H4 (cell line): ENCODE measurements at places on chromosomes 5 and 9. TPM values are rescaled to one million over a fixed set of nuclear protein-coding genes. Genes with fewer than 3 reads are reported as not detected.

- peak; percentile 31 for DNase-seq
Observed at GRCh38 chr5:110441035-110441434, 285.4 kb downstream of the TMEM232 start.

ZFP2 gene
- total RNA-seq = not detected in 2 replicates

- peak; percentile 77 for DNase-seq
Observed at GRCh38 chr9:83978992-83979811, 813 bp downstream of the HNRNPK start.

ARID3C gene
- 0.21 TPM in 1 of 2 replicates, not detected in the other for total RNA-seq

GRCh38 chr5:173163219-173163618 is 18.9 kb downstream of the BNIP1 start:
- no peak for DNase-seq

DNA sequence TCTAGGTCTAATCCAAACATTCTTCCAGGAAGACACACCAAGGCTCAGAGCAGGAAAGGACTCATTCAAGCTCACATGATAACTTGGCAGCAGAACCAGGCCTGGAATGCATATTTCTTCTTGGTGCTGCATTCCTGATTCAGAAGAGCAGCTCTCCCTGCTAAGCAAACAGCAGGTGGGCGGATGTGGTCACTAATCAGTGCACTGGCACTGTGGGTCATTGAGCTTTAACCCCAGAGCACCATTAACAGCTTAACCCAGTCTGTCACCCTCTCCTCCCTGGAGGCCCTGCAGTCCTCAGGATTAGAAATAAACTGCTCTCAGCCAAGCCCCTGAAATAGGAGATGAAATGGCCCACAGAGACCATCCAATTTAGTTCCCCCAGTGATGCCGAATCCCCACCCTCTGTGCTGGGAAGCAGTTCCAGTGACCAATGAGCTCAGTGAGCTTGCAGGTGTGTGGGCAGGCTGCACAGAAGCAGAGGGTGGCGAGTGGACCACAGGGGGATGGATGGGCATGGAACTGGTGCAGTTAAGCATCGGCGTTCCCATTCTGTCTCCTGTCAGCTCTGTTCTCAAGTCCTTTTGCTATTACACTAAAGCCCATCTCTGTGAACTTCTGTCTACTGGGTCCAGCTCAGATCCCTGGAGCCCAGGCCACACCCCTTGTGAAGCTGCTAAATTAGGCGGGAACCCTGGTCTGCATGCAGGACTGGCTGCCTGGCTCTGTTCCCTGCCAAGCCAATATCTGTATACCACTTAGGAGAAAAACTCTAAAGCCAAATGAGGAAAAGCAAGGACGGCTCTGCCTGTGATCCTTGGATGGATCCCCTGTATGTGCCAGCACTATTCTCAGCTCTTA is 16.6 kb upstream of the MEGF9 start:
- DNase-seq = peak; percentile 85

DNA sequence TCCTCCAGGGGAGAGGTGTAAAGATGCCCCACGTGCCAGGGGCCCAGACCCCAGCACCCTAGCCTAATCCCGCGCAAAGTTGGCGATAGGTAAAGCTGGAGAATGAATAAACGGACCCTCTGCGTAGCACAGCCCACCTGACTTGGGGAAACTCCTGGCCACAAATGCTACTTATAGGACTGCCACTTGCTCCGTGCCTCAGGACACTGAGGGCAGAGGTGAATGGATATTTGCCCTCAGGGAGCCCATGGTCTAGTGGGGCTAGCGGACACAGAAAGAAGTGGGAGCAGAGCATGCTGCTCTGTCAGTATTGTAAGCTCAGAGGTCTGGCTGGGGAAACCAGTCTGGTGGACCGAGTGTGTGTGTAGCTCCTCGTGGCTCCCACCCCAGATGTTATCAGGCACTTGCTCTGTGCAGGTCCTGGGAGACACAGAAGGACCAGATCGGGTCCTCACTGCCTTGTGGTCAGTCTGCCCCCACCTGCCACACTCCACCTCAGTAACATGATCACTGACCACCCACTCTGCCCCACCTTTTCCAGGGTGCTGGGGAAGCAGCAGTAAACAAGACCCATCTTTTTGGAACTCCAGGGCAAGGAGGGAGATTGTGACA is 841 bp downstream of the GRK6 start:
- no peak for DNase-seq

DNA sequence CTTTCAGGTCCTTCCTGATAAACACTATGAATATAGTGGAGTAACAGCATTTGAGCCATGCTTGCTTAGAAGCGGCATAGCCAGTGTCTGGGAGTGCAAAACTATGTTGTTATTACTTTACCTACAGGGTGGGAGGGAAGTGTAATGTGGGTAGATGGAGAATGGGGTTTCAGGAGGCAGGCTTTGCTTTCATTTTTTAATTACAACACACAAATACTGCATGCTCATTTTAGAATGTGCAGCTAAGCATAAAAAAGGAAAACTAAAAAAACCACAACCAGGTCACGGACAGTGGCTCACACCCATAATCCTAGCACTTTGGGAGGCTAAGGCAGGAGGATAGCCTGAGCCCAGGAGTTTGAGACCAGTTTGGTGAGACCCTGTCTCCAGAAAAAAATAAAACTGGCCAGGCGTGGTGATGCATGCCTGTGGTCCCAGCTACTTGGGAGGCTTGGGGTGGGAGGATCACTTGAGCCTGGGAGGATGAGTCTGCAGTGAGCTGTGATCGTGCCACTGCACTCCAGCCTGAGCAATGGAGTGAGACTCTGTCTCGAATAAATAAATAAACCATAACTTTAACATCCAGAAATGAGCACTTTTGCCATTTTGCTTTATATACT is 20.2 kb downstream of the HAVCR1 start:
- DNase-seq = no peak

- peak; percentile 85 for DNase-seq
Observed at GRCh38 chr9:73143711-73144328, 7.8 kb upstream of the ANXA1 start.

GRCh38 chr9:134962065-134962972 is 44.6 kb upstream of the FCN1 start:
- DNase-seq = peak; percentile 43

DNA sequence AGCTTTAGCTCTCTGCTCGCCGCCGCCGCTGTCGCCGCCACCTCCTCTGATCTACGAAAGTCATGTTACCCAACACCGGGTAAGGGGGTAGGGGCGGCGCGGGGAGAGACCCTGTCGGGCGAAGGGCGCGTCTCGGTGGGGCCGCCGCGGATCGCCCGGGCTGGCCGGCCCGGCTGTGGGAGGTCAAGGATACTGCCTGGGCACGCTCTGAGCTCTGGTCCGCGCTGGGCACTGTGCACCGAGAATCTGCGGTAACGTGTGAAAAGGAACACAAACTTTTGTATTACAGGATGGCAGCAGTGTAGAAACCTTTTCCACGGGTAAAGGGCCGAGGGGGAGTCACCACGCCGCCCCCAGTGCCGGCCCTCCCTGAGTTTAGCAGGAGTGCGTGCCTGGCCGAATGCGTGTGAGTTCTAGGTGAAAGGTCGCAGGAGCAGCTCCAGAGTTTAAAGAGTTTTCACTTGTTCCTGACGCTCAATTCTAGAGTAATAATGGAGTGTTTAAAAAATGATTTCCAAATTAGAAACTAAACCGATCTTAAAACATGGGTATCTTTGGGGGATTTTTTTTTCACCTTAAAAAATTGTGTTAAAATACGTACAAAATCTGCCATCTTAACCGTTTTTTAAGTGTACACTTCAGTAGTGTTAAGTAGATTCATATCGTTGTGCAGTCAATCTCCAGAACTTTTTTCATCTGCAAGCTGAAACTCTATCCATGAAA is at the start of gene HSDL2:
Gene HSDL2 (plus strand): TSS at position 7 of the 723 bp plus-strand sequence. CDS start 56 bp downstream, at position 63.
- peak; percentile 23 for DNase-seq

DNA sequence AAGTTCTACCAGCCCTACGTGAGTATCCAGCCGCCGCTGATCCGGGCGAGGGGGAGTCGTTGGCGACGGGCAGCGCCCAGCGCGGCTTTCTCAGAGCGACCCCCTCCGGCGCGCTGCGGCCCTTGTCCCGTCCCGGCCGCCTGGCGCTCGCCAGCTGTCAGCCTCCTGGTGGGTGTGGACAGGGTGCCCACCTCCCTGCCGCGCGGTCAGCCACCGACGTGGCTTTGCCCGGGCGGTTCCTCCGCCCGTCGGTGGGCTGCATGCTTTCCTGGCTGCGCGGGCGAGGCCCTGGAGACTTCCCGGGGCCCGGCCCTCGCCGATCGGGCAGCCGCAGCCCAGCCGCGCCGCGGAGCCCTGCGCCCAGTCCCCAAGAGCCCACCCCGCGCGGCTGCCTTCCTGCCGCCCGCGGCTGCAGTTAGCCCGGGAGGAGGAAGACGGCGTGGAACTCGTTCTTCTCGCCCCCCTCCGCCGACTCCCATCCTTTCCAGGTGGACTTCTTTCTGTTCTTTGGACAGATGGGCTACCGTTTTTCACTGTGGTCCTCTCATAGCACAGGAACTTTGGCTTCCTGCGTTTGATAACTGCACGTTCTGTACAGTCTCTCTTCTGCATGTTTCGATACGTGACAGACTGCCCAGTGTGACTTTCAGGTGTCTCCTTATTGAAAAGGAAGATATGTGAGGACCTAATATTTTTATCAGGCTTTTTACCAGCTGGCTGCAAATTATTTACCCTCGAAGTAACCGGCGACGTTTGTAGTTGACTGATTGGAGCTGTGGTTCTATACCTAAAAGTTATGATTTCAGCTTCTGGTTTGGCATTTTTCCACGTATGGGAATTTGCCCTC is 577 bp downstream of the AP3S1 start:
- DNase-seq = peak; percentile 70

- no peak for DNase-seq
Observed at GRCh38 chr5:1133108-1133507, 21.2 kb upstream of the SLC12A7 start.

DNA sequence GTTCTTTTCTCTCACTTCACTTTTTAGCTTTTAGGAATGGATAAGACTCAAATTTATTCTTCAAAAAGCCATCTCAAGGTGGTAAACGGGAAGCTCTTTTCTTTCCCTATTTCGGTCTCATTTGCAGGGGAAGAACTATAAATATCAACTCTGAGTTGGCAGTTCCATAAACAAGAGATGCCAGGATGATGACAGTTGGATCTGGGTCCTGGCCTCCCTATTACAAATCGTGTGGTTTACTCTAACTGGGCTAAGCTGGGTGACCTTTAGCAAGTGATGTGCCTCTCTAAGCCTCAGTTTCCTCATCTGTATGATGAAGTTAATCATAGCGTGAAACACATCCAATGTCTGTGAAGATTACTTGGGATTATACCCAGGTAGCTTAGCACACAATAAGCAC is 44.2 kb downstream of the TLE4 start:
- DNase-seq = no peak

GRCh38 chr9:99555792-99556191 is 265.9 kb upstream of the NR4A3 start:
- no peak for DNase-seq

- DNase-seq = no peak
Observed at GRCh38 chr5:98535901-98536300, 237.6 kb upstream of the RGMB start.

DNA sequence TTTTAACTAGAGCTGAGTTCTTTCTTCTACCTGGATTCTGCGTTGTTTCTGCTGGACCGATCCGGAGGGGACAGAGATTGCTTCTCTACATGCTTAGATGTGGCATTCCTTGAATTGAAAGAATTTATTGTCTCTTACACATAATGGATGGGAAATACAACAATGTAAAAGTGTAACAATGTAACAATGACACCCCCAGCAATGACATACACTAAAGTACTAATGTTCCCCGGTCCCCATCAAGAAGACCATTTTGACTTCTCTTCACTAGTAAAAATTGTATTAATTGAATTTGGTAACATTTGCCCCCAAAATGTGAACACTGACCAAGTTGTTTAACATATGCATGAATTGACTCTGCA is 760.2 kb downstream of the TAF11L14 start:
- DNase-seq = no peak

DNA sequence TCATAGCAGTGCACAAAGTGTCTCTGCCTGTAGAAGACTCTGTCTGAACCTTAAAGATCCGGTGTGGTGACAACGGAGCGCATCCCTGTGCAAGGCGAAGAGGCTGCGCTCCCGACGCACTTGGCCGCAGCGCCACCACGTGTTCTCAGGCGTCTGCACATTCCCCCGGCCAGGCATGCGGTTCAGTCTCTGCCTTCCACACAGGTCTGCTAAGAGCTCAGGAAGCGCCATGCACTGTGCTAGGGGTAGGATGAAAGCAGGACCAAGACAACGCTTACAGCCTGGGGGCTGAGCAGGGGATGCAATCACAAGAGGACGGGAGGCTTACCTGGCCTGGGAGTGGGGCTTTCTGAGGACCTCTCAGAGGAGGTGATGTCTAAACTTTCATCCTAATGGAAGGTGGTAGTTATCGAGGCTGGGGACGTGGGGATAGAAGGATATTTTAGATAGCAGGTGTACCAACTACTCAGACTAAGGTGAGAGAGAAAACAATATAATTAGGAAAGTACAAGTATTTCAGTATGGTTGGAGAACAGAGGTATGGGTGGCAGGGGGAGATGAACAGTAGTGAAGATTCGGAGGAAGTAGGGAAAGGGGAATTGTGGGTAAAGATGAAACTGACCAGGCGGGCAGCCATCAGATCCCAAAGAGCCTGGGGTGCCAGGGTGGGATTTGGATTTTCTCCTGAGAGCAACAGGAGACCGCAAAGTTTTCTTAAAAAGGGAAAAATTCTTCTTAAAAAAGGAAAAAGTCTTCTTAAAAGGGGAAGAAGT is 13.3 kb downstream of the CAPSL start:
- DNase-seq = peak; percentile 74

DNA sequence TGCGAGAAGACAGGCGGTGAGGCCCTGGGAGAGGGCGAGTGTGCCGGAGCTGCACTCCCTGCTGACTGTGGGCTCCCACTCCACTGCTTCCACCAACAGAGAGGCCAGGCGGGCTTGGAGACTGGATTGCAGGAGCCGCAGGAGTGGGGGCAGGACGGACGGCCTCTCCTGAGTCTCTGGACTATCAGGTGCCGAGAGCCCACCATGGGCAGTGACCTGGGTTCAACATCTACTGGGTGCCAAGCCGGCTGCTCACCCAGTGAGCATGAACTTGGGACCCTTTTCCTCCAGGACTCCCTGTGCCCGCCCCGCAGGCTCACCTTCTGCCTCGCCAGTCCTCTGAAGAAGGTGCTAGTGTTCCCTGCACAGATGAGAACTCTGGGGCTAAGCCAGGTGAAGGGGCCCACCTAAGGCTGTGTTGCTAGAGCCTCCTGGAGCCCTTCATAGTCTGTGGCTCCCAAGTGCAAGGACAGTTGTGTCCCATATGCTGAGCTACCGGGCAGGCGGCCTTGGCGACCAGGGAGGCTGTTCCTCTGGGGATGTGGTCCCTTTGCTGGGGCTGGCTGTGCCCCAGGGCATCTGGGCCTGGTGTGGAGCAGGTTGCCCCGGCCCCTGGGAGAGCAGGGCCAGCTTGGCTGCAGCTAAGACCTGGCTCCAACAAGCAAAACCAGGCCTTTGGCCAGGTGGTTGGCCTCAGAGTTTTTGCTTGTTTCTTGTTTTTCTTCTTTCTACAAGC is 77.7 kb upstream of the PHYKPL start:
- no peak for DNase-seq

DNA sequence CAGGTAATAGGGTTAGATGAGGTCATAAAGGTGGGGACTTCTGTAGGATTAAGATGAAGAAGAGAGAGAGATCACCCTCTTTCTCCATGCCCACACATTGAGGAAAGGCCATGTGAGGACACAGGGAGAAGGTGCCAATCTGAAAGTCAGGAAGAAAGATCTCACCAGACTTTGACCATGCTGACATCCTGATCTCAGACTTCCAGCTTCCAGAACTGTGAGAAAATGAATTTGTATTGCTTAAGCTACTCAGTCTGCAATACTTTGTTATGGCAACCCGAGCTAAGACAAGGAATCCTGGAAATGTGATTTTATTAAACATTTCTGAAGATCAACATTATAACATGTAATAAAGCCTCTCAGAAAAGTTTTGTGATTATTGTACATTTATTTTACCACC is 3.5 kb upstream of the CSNK1G3 start:
- DNase-seq = no peak

GRCh38 chr9:90002397-90003271 is 397.8 kb downstream of the GADD45G start:
- no peak for DNase-seq
